GM12865 (cell line): ENCODE measurements at places on chromosomes 7 and 10.

- DNase-seq, result no peak
Measured at GRCh38 chr7:131501930-131502685, 54.3 kb downstream of the PODXL start.

GRCh38 chr7:158033196-158033595, 554.4 kb downstream of the PTPRN2 start:
- DNase-seq, result no peak

GRCh38 chr7:154584352-154585252, 418.3 kb downstream of the PAXIP1 start:
- no peak for DNase-seq

- no peak for DNase-seq
Measured at GRCh38 chr10:21514818-21515351, 10.6 kb downstream of the SKIDA1 start.

DNA sequence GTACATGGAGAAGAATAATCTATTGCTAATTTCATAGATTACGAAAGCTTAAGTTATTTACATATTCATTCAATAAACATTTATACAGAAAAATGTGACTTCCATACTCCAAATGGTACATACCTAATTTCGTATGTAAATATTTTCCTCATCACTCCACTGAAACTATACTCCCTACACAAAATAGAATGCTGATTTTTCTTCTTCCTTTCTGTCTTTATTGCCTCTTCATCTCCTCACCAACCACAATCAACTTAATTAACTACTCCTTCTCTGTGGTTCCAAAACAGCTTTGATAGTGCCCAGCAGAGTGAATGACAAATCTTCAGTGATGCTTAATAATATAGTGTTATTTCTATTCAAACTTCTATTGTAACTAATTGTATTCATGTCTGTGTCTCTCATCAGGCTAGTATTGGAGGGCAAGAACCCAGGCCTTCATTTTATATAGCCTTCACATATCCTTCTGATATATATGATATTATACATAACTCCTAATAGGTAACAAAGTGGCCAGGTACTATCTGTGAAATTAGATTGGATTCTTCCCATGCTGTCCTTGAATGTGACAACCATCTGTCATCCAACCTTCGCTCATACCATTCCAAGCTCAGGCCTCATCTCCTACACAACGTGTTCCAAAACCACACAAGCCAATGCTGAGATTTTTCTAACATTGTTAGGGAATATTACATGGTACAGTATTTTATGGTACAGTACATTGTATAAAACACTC, 5.3 kb downstream of the ITGB1 start:
- DNase-seq, result no peak

DNA sequence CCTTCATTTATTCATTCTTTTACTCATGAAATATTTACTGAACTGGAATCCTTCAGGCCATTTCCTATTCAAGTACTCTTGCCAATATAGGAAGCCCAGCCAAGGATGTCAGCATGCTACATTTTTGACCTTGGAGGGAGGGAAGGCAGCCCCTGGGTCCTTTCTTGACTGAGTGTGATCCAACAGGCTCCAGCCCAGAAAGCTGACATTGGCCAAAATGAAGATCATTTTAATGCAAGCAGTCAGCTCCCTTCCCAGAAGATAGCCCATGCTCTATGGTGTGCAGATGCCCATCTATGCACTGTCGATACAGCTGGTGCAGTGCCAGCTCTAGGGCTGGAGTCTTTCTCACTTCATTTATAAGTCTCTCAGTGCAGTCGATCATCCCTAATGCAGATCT, 646.0 kb downstream of the KCNMA1 start:
- no peak for DNase-seq

DNA sequence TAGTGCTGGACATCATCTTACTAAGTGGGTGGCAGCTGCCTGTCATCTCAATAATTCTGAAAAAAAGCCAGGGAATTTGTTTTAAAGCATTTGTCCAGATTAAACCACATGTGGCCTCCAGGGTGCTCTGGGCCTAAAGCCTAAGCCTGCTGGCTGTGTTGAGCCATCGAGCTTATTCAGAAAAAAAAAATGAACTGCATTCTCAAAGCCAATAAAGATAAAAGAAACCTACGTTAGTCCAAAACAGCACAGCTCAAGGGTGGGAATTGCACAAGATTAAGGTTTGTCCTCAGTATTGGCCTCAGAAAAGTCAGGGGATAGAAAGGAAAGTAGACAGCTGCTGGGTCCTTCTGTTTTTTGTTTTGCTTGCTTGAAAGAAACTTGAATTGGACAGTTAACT, 22.6 kb upstream of the PRTFDC1 start:
- DNase-seq, result no peak

- DNase-seq, result no peak
Measured at GRCh38 chr7:143974459-143974858, 19.8 kb downstream of the OR2F1 start.

DNA sequence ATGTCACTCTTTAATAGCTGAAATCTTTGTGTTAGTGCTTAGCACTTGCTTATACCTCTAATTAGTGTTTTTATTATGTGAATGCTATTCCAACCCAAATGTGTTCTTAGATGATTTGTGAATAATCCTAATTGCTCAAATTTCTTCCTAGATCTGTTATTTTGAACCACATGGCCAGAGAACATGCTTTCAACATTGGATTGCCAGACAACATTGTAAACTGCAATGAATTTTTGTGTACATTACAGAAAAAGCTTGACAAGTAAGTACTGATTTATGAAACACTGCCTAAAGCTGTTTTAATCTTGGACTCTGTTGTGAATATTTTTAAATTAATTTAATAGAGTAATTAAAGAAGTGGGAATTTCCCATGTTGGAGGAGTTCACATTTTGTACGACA, 121.1 kb downstream of the ZNF277 start:
- no peak for DNase-seq

- DNase-seq, result no peak
Measured at GRCh38 chr7:2037301-2037807, 195.4 kb downstream of the MAD1L1 start.

- no peak for DNase-seq
Measured at GRCh38 chr10:75461672-75462649, 30.5 kb downstream of the LRMDA start.

- no peak for DNase-seq
Measured at GRCh38 chr7:55288070-55288824, 76.9 kb upstream of the LANCL2 start.

GRCh38 chr10:83592337-83592935, 546.9 kb upstream of the GHITM start:
- DNase-seq, result no peak

GRCh38 chr10:76711222-76711997, 926.2 kb downstream of the KCNMA1 start:
- no peak for DNase-seq

DNA sequence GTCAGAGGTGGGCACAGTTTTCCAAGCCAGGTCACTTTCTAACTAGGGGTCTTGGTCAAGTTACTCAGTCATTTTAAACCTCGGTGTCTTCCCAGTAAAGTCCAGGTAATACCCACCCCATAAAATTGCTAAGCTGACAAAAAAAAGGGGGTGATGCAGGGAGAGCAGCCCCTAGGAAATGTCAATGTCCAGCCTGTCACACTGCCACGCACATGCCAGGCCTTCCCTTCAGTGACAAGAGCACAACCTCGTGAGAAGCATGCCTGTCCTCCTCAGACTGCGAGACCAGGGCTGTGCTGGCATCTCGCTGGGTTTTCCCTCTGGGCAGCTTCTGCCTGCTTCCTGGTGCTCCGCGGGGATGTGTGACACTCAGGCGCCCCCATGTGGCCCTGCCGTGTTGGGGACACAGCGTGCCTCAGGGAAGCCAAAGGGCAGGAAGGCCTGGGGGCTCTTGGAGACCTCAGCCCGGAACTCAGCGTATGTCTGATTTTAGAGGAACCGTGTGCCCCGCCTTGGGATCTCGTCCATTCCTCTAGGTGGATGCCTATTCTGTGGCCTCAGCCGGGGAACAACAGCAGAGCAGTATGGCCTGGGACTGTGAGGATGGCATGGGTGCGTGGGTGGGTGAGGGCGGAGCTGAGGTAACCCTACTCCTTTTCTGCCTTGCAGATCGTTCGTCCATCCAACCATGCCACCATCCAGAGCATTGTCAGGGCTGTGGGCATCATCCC, 10.2 kb upstream of the GDF2 start:
- peak; percentile 71 for DNase-seq

DNA sequence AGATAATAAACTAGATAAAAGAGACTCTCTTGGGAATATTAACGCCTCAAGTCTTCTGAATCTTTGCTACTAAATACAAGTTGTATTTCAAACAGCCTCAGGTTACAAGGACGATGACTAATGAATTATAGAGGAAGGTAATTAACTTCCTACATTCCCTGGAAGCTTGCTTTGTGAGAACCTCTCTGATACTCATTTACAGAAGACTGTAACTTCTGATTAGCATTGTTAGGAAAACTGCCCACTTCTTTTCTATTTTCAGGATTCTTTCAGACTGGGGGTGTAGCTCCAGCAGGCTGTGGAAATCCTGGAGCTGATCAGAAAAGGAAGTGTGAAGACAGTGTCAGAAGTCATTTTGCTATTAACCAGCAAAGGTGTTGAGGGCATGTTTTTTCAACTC, 316.7 kb upstream of the NPSR1 start:
- DNase-seq, result no peak

DNA sequence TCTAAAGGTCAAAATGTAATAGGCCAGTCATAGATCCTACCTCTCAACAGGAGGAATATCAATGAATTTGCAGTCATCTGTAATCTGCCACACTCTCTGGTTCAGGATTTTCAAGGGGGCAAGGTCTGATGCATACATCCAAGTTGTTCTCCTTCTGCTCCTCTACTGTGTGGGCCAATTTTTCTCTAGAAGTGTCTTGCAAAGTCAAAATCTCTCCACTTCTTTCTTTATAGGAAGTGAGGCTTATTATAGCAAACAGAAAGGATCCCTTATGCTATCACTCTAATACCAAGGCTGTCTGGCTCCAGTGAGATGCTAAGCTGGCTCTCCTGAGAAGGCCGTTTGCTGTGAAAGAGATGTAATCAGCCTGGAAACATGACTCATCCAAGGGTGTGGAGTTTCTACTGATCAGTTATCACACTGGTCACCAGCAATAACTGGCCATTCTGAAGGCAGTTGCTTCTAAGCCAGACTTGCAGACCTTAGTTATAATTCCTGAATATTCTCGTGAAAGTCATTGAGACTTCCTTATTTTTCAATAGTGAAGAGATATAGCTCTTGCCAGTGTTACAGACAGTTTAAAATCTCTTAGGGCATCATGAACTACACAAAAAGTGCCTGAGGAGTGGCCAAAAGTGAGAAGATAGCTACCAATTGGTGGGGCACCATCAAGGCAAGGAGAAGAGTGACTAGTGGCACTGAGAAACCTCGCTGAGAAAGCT, 43.2 kb upstream of the LRGUK start:
- DNase-seq, result no peak

DNA sequence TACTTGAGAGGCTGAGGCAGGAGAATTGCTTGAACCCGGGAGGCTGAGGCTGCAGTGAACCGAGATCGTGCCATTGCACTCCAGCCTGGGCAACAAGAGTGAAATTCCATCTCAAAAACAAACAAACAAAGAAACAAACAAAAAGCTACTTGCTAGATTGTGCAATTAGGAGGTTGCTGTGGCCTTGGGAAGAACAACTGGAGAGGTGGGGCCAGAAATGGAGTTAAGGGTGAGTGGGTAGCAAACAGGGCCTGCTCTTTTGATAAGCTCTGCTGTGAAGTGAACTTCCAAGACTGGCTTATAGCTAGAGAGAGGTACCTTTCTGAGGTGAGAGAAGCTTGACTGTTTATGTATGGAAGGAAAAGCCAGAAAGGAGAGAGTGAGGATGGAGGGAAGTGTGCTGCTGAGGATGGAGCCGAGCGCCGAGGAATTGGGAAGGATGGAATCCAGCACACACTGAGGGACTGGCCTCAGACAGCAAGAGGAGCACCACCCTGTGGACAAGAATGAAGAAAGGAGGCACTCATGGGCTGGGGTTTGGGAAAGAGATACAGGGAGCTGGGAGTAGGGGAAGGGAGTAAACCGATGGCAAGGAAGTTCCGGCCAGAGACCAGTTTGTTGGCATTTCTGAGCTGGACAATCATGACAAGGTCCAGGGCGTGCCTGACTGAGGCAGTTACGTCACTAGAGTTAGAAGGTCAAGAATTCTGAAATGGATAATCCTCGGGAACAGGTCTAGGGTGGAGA, 7.0 kb upstream of the RPEL1 start:
- DNase-seq, result no peak

GRCh38 chr7:29987811-29988317, 1.7 kb downstream of the SCRN1 start:
- DNase-seq, result peak; percentile 47

GRCh38 chr7:40765639-40766038, 630.8 kb downstream of the SUGCT start:
- no peak for DNase-seq

DNA sequence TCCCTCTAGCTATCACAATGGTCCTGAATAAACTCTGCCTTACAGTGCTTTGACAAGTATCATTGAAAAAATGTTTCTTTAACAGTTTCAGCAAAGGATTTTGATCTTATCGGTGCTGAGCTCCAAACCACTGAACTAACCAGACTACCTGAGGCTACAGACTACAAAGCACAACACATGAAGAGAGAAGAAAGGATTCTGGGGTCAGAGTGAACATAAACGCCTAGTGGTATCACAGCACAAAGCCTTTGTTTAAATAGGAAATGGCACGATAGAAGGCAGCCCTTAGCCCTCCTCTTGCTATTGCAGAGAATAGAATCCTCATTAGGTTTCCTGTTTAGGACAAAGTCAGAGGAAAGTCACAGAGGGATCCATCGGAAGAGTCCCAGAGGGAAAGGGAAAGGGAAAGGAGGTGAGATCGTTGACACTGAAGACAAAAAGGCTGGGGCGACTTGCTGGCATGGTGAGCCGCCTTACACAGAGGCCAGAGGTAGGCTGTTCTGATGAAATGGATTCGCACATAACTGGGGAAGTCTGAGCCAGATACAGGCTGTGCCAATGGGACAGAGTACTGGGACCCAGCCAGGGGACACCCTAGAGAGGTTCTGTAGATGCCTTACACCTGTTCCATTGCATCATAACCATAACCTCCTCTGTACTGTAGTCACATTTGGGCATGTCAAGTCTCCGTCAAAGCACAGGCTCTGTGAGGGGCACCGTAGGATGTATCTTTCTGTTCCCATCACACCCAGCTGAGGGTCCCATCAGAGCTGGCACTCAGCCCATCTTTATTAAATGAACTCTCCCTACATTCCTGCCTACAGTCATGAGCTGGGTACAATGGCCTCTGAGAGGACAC, 71.5 kb downstream of the XPNPEP1 start:
- no peak for DNase-seq

DNA sequence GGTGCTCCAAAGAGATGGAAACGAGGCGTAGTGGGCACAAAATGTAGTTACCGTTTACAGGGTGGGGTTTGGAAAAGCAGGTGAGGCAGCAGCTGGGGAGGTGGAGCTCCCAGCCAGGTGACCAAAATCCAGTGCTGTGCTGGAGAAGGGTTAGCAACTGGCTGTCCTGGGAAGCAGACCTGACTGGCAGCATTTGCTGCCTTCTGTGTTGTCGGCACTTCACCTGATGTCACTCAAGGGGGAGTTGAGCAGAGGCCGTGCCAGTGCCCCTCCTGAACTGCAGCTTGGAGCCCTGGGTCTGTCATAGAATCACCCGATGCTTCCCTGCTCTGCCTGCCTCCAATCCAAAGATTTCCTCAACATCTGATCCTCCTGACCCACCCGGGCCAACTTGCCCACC, 12.8 kb downstream of the GCK start:
- DNase-seq, result no peak
